ENCODE measurements at places on chromosomes 2 and 18.

- DNase-seq, result no peak
These were observed 44.2 kb downstream of the LHCGR start for GRCh38 chr2:48711343-48711742.

- no peak for DNase-seq
These were observed 149.9 kb upstream of the COPS8 start for GRCh38 chr2:236935631-236936445.

- no peak for DNase-seq
These were observed 9.0 kb upstream of the RASGRP3 start for GRCh38 chr2:33467413-33467812.

- DNase-seq, result no peak
These were observed 5.2 kb upstream of the MOB1A start for GRCh38 chr2:74183878-74184277.

DNA sequence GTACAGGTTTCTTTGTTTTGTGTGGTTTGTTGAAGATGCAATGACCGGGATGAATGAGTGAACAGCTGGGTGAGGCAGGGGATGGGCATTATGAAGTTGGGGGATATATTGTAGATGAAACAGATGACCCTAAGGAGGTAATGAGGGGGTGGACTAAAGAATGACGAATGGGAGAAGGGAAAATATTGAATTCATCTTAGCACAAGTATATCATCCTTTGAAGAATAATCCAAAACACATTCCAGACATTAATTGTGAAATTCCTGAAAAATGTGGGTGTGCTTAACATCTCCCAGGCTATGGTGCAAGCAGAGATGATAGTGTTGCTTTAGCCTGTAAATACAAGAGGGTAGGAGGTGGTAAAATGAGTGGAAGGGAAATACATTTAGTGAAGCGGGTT, 5.8 kb downstream of the CRIM1 start:
- no peak for DNase-seq

GRCh38 chr2:42934580-42935186, 142.3 kb upstream of the HAAO start:
- no peak for DNase-seq

- no peak for DNase-seq
These were observed 150.2 kb upstream of the KLHL14 start for GRCh38 chr18:32922951-32923430.

GRCh38 chr18:27685807-27686412, 491.0 kb downstream of the CDH2 start:
- DNase-seq, result no peak

GRCh38 chr2:74017223-74017622, 32.5 kb downstream of the TET3 start:
- no peak for DNase-seq

GRCh38 chr18:2168022-2168421, 403.3 kb downstream of the METTL4 start:
- no peak for DNase-seq

DNA sequence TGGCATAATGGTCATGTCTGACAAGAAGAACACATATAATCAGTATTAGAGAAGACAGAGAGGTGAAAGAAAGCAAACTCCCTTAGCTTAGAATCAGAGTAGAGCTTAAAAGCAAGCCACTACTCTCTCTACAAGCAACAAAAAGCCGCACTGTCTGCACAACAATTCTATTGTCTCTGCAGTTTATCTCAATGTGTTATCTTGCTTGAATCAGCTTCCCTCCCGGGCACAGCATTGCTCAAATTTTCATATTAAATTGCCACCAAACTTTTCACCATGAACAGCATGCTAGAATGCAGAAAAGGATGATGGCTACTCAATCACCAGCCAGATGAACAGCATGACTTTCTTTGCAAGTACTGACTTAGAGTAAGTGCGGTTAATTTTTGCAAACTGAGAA, 356.0 kb upstream of the KYNU start:
- no peak for DNase-seq

GRCh38 chr2:118183381-118183780, 95.1 kb downstream of the INSIG2 start:
- DNase-seq, result no peak

DNA sequence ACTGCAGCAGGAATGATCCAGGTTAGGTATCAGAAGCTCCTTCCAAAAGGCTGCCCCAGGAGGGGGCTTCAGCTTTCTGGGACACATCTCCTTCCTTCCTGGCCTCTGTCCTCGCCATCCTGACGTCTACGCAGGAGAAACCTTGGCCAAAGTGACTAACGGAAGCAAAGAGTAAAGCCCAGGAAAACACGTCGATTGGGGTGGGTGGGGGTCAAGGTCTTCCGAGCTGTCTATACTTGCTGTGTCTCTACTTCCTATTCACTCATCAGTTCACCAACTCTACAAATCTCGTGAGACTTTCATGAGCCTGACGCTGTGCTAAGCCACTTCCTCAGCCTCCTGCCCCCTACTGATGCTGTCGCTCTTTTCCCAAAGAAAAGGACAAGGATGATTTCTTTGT, 212.6 kb downstream of the TNS1 start:
- DNase-seq, result no peak

- peak; percentile 85 for DNase-seq
These were observed at the start of gene MAPRE3 for GRCh38 chr2:26970244-26970927. TSS of gene MAPRE3 (plus strand) at chr2:26970637. CDS start at chr2:27022219, 51,582 bp downstream.

GRCh38 chr18:8350628-8351027, 258.6 kb upstream of the RAB12 start:
- DNase-seq, result no peak

GRCh38 chr18:55605733-55606338, 17.8 kb upstream of the TCF4 start:
- no peak for DNase-seq

Data from T-helper 1 cell (primary cell).